ENCODE measurements at places on chromosomes 16 and 17.

- no peak for DNase-seq
Measured at GRCh38 chr16:53429221-53429943, 4.9 kb upstream of the RBL2 start.

- no peak for DNase-seq
Measured at GRCh38 chr17:64472564-64472963, 23.6 kb downstream of the MILR1 start.

- no peak for DNase-seq
Measured at GRCh38 chr17:28227316-28228108, 91.5 kb upstream of the TMEM97 start.

DNA sequence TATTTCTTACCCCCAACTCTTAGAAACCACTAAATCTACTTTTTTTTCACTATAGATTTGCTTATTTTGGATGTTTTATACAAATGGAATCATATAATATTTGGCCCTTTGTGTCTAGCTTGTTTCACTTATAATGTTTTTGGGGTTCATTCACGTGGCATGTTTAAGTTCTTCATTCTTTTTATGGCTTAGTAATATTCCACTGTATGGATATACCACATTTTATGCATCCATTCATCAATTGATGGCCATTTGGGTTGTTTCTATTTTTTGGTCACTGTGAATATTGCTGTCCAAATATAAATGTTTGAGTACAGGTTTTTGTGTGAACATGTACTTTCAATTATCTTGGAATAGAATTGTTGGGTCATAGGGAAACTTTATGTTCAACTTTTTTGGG lies 9.2 kb upstream of the NOS2 start:
- no peak for DNase-seq

GRCh38 chr16:8798174-8798527 lies 512 bp downstream of the PMM2 start:
- DNase-seq: no peak

- no peak for DNase-seq
Measured at GRCh38 chr17:56710986-56711385, 117.5 kb downstream of the NOG start.

GRCh38 chr17:3046753-3047152 lies 16.7 kb downstream of the OR1D5 start:
- DNase-seq: no peak

- no peak for DNase-seq
Measured at GRCh38 chr17:82232322-82232820, 3.5 kb downstream of the SLC16A3 start.

- no peak for DNase-seq
Measured at GRCh38 chr16:71311553-71312158, 22.5 kb upstream of the CMTR2 start.

DNA sequence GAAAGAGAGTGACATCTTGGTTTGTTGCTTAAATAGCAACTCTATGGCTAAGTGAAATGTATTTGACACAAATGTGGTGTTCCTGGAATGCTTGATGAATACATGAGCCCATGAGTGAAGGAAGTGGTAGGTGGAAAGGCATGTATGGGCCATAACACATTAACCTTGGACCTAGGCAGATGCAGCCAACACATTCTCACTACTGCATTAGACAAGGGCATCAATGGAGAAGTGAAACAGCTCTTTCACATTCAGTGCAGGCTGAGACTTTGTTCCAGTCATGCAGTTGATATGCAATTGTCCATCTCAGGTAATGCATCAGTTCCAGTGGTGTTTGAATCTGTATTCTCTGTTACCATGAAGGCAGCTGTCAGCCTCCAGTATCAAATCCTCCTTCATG lies 133.6 kb downstream of the HS3ST3B1 start:
- DNase-seq: no peak

DNA sequence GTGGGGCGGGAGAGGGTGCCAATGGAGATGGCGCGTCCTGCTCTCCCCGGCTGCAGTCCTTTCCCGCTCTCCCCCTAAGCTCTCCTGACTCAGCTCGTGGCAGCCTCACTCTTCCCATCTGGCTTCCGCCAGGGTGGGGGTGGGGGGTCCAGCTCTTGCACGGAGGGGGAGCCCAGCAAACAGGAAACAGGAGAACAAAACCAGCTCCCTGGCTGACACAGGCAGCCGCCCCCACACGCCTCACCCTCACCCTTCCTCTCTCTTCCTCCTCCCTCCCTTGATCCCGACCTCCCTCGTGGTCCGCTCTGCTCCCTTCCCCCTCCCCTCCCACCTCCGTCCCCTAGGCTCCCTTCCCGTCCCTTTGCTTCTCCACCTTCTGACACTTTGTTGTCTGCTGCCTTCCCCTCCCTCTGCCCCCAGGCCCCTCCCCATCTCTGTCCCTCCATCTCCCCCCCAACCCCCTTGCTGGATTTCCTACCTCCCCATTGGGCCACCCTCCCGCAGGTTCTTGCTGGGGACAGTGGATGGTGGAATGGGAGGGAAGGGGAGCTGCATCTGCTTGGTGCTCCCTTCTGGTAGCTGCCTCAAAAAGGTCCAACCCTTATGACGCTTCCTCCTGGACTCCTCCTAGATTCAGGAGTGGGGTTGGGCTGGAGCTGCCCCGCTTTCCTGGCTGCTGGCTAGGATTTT lies 23.7 kb downstream of the ARHGAP23 start:
- DNase-seq: no peak

DNA sequence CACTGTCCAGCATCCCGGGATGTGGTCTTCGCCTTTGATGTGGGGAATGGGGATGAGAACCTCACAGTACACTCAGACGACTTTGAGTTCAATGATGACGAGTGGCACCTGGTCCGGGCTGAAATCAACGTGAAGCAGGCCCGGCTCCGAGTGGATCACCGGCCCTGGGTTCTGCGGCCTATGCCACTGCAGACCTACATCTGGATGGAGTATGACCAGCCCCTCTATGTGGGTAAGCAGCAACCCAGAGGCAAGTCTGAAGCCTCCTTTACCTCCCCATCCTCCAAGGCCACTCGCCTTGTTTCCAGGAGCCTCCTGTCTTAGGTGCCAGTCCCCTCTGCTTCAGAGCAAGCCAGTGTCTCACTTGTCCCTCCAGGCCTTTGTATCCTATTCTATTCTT lies 10.2 kb downstream of the CNTNAP1 start:
- DNase-seq: no peak

GRCh38 chr16:65281586-65281985 lies 159.7 kb upstream of the CDH11 start:
- no peak for DNase-seq

DNA sequence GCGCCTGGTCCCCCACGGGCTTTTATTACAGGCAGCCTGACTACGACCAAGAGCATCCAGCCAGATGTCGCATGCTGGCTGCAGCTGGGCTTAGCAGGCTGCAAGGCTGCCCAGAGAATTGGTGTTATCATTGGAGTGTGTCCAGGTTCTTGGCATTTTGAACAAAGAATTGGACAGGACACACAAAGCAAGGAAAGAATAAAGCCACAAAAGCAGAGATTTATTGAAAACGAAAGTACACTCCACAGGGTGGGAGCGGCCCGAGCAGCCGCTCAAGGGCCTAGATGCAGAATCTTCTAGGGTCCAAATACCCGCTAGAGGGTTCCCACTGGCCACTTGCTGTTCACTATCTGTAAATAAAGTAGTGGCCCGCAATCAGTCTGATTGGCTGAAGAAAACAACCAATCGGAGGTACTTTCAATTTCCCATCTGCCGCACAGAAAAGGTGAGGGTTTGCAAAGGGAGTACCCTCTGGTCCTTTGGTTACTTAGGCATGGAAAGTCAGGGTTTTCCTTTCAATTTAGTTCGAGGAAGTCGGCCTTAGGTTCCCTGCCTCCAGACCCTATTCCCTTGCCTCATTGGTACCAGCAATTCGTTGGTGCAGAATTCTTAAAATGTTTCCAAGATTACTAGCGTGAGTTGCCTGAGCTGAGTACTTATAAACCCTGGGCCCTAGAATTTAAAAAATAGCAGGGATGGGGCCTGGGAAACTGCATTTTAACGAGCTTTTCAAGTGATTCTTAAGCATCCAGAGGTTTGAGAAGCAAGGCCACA lies 38.5 kb upstream of the CNEP1R1 start:
- peak; percentile 72 for DNase-seq

GRCh38 chr16:25010542-25010941 lies 4.6 kb downstream of the ARHGAP17 start:
- no peak for DNase-seq

DNA sequence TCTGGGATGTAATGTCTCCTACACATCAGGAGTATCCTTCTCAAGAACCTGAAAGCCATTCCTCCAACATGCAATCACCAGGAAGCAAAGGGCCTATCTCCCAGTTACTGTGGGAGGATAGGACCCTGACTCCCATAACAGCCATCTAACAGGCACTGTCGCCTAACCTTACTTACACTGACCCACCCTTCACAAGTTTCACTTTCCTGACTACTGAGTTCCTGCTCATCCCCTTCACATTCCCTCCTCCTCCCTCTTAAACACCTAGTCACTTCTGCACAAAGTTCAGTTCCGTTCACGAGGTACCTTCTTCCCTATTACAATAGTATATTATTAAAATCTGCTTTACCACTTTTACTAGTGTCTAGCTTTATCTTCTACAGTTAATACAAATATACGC lies 1.3 kb downstream of the C17orf67 start:
- DNase-seq: no peak

- no peak for DNase-seq
Measured at GRCh38 chr16:1909561-1910231, 8.5 kb downstream of the HS3ST6 start.

- no peak for DNase-seq
Measured at GRCh38 chr17:57077000-57077399, 8.0 kb upstream of the AKAP1 start.

DNA sequence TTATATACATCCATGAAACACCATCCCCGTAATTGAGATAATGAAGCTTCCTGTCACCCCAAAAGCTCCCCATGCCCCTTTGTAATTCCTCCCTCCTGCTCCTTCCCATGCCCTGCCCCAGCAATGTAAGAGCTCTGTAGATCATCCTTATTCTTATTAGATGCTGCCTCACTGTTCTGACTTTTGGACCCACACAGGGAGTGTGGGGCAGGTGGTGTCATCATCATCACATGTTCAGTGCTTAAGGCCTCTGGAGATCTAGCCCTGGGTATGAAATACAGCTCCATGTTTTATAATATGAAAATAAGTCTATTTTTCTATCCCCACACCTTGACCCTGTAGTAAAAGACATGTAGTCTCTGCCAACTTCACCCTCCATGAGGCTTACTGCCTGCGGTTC lies 1.9 kb downstream of the XAF1 start:
- DNase-seq: no peak

DNA sequence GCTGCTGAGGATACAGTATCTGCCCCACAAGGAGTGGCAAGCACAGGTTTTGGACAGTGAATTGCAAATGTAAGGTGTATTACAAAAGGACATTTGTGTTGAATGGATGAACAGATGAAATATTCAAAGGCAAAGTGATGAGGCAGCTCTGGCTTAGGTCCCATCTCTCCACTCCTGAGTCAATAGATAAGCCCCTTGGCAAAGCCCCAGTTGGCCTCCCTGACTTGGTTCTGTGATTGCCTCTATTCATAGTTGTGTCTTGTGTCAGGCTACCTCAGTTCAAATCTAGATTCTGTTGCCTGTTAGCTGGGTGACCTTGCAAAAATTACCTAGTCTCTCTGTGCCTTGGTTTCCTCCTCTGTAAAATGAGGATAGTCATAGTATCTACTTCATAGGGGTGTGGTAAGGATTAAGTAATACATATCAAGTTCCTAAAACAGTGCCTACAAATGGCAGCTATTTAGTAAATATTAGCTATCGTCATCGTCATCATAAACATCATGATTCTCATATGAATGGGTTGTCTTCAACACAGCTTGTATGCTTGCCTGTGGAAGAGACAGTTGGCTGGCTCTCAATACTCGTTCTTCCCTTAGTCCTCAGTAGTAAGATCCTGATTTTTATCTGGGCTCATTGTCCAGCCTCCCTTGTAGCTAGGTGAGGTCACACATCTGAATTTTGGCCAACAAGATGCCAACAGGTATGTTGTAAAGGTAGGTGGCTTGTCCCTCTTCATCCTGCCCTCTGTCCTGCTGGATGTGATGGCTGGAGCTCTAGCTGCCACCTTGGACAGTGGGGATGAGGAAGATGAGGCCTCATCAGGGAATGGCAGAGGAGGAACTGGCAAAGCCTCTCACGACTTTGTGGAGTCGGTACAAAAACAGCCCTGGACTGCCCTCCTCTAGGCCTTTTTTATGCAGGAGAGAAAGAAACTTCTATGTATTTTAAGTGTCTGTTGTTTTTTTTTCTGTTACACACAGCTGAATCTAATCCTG lies 2.1 kb upstream of the MFAP4 start:
- no peak for DNase-seq

GRCh38 chr17:33049781-33050414 lies 58.3 kb downstream of the SPACA3 start:
- DNase-seq: no peak

DNA sequence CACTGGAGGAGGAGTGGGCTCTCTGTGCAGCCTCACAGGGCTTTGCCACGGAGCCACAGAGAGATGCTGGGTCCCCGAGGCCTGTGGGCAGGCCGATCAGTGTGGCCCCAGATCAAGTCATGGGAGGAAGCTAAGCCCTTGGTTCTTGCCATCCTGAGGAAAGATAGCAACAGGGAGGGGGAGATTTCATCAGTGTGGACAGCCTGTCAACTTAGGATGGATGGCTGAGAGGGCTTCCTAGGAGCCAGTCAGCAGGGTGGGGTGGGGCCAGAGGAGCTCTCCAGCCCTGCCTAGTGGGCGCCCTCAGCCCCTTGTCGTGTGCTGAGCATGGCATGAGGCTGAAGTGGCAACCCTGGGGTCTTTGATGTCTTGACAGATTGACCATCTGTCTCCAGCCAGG lies 3.9 kb downstream of the NXPH3 start:
- no peak for DNase-seq

DNA sequence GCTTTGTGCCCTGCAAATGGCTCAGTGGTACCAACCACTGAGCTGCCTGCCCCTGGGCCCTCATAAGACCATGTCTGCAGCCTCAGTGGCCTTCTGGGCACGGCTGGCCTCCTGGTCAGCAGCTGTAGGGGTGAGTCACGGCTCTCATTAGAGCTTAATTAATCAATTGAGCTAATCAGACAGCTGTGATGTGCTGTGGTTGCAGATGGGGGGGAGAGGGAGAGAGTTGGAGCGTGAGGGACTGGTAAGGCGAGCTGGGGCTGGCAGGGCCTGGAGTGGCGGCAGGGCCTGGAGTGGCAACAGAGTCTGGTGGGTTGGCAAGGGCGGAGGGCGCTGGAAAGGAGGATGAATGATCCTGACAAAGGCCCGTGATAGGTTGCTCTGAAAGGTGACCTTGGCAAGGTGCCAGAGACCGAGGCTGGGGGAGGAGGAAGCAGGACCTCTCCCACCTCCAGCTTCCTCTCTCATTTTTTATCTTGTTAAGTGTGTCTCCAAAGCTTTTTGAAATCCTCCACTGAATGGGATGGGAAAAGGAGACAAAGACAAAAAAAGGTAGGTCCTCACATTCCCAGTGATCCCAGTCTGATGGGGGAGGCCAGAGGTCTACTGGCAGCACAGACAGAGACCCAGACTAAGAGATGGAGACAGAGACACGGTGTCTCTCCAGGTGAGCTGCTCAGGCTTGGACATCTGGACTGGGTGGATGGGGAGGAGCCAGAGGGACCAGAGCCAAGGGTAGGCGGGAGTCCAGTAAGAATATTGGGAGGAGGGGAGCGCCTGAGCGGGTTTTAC lies 41.6 kb downstream of the DCAKD start:
- DNase-seq: no peak

DNA sequence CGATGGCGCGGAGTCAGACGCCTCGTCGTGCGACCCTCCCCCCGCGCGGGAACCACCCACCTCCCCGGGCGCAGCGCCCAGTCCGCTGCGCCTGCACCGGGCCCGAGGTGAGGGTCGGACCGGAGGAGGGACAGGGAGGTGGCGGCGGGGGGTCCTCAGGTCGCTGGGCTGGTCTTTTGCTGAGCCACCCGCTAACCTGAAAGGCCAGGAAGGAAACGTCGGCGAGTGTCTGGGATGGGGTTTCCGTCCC lies 4.9 kb downstream of the TBX2 start:
- no peak for DNase-seq

- no peak for DNase-seq
Measured at GRCh38 chr17:3990386-3991127, 26.3 kb upstream of the ATP2A3 start.
